Smooth muscle cell of bladder (primary cell): ENCODE measurements at places on chromosomes 13 and 19. TPM values are rescaled to one million over a fixed set of nuclear protein-coding genes. Genes with fewer than 3 reads are reported as not detected.

KLF5 gene
- total RNA-seq: 0.28 and 0.37 TPM in 2 replicates

LSR gene
- total RNA-seq: 0.28 and 0.55 TPM in 2 replicates

DENND1C gene
- not detected in 2 replicates for total RNA-seq

OR7A5 gene
- not detected in 2 replicates for total RNA-seq

FCAR gene
- not detected in 2 replicates for total RNA-seq

IL11 gene
- total RNA-seq: 5.4 and 8.0 TPM in 2 replicates
